NCI-H1048 (cell line): ENCODE measurements at places on chromosomes 12 and 14.

DNA sequence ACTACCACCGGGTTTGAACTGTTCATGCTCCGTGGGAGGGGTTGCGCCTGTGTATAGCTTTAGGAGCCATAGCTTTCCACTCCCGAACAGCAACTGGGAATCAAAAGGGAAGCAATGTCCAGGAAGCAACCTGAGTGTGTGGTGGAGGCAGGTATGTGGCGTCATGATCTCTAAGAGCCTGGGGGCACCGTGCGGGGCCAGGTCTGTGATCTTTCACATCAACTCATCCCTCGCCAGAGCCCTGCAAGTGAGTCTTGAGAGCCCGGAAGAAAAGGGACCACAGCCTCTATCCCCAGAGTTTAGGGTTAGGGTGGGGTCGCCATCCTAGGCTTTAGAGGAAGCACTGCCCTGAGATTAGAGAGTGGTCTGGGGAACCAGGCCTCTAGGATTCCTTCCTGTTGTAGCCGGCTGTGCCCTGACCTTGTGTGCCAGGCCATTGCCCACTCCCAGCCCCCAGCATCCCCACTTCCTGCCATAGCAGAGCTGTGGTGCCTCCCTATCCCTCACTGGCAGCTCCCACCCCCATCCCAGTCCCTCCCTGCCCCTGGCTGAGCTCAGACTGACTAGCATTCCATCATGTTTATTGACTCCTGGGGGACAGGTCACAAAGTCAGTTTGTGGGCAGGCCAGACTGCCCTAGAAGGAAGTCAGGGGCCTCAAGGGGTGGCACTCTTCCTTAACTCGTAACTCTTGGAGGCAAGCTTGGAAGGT is 745 bp upstream of the ADCY4 start:
- DNase-seq, result no peak

DNA sequence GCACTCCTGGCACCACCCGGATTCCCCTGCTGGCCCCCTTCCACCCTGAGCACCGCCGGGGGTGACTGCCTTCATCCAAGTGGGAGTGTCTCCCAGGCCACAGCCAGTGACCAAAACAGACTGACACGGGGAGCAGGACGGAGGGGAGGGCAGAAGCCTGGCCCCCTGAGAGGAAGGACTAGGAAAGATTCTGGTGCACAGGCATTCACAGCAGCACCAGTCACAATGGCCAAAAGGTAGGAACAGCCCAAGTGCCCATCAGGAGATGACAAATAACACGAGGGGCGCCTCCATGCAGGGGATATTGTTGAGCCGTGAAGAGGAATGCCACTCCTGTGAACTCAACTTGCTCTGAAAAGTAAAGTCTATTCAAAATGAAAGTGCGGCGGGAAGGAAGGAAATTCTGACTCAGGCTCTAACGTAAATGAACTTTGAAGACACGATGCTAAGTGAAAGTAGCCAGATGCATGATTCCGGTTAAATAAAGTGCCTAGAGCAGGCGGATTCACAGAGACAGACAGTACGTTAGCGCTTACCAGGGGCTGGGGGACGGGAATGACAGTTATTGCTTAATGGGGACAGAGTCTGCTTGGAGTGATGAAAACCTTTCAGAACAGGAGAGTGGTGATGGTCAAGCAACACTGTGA is 146.1 kb upstream of the NCOR2 start:
- DNase-seq, result no peak

- DNase-seq, result no peak
These were observed 243.0 kb upstream of the ATP2B1 start for GRCh38 chr12:89951694-89952060.

- no peak for DNase-seq
These were observed 545.4 kb downstream of the FOXG1 start for GRCh38 chr14:29311983-29312382.

DNA sequence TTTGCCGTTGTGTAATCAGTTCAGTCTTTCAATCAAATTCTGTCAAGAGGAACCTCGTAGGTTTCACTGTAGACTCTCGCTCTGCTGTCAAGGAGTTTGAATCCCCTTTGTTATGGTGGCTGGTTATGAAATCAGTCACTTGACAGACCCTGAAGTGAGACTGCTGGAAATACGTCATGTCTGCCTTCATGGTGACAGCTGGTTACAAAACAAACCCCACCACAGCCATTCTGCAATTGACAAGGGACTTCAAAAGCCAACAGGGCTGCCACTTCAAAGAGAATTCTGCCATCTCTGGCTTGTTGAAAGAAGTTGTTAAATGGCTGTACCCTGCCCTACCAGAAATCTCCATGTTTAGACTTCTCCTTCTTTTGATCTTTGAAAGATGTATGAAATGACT is 286.9 kb downstream of the ERC1 start:
- DNase-seq, result no peak

GRCh38 chr14:102872020-102872419 is 50.4 kb upstream of the AMN start:
- DNase-seq, result no peak

DNA sequence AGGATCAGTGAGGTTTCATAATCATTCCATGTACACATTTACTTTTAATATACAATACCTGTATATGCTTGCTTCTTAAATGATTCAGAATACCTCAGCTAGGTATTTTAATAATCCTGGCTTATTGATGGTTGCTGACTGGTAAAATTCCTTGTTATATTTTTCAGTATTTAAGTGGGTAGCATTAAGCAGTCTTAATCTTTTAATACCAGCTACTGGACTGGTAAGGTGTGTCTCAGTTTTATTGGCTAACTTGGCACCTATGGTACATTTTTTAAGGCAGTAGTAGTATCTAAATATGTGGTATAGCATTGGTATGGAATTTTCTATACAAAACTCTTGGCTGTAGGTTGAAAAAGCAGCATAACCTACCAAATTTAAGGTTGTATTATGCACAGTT is 96.6 kb downstream of the RAD52 start:
- no peak for DNase-seq

DNA sequence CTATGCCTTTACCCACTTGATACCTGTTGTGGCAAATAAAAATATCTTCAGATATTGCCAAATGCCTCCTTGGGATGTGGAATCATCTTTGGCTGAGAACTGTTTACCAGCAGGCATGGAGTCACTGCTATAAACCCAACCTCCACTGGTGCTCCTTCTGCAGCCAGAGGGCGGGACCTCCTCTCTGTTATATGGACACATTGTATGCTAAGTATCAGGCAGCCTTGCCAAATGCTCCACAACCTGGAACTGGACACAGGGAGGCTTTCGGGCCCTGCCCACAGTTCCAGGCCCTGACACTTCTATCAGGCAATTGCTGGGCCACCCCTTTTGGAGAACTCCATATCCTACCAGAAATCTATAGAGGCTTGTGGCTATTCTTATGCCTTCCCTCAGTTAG is 201.0 kb downstream of the TMX1 start:
- DNase-seq, result no peak

GRCh38 chr14:64623554-64624165 is 73.9 kb downstream of the PPP1R36 start:
- no peak for DNase-seq

- DNase-seq, result no peak
These were observed 86.4 kb downstream of the STAB2 start for GRCh38 chr12:103673487-103673886.
